Substantia nigra (tissue), 51 donors: ENCODE measurements at places on chromosomes 7 and 10.
A peak's percentile ranks its signal among the peaks of the same experiment; 100 is the strongest.

DNA sequence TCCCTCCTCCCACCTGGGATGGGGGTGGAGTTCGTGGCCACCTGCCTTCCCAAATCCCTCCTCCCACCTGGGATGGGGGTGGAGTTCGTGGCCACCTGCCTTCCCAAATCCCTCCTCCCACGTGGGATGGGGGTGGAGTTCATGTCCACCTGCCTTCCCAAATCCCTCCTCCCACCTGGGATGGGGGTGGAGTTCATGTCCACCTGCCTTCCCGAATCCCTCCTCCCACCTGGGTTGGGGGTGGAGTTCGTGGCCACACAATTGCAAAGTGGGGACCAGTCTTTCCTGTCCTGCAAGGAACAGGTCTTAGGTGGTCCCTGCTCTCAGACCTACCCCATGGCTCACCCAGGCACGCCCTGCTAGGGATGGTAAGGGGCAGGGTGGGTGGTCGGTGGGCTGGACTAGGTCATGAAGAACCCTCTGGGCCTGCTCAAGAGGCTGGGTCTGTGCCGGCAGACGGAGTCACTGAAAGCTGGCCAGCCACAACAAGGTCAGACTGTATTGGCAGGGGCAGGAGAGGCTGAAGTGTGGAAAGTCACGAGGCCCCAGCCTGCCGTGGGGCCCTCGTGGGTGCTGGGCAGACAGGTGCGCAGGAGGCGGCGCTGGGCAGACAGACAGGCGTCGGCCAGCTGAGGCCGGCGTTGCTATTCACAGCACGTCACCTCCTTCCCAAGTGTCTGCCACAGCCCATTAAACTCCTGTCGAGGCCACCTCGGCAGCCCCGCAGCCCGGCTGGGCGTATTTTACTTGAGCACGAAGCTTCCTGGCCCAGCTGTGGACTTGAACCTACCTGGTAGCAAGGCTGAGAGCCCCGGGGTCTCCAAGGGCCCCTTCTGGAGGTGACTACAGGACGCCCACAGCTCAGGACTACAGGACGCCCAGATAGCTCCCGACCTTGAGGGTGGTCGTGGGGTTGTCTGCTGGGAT lies 4.1 kb downstream of the KNDC1 start:
- DNase-seq = peak; percentile 38

DNA sequence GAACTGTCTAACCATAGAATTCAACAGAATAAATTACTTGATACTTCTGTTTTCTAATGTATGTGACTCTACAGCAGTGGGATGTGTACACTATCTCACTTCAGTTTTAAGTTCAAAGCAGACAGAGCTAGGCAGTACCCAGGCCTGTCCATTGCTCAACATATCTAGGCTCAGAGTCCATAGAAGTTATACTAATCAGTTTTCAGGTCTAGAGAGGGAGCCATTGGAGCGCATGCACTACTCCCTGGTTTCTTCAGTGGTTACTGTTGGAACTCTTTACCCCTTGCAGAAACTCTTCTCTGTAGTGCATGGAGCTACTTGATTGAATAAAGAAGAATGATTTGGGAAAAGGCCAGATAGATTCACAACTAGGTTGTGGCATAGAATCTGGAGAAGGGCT lies 4.4 kb downstream of the CD36 start:
- DNase-seq = no peak

DNA sequence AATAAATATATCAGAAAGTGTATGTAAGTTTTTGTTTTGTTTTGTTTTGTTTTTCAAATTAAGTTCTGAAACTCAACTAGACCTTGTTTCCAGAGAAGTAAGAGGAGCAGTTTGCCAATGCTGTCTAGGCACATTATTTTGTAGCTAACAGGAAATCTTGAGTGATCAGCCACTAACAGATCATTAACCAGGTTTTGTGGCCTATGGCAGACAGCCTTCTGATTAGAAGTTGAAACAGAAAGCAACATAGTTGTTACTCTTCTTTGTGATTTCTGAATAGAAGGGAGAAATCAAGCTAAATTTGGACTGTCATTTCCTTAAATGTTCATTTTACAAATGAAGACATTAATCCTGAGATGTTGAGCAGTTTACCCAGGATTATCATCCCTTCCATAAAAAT lies 142.6 kb downstream of the PLXDC2 start:
- no peak for DNase-seq

- no peak for DNase-seq
Measured at GRCh38 chr7:159193543-159194090, 49.0 kb upstream of the VIPR2 start.

DNA sequence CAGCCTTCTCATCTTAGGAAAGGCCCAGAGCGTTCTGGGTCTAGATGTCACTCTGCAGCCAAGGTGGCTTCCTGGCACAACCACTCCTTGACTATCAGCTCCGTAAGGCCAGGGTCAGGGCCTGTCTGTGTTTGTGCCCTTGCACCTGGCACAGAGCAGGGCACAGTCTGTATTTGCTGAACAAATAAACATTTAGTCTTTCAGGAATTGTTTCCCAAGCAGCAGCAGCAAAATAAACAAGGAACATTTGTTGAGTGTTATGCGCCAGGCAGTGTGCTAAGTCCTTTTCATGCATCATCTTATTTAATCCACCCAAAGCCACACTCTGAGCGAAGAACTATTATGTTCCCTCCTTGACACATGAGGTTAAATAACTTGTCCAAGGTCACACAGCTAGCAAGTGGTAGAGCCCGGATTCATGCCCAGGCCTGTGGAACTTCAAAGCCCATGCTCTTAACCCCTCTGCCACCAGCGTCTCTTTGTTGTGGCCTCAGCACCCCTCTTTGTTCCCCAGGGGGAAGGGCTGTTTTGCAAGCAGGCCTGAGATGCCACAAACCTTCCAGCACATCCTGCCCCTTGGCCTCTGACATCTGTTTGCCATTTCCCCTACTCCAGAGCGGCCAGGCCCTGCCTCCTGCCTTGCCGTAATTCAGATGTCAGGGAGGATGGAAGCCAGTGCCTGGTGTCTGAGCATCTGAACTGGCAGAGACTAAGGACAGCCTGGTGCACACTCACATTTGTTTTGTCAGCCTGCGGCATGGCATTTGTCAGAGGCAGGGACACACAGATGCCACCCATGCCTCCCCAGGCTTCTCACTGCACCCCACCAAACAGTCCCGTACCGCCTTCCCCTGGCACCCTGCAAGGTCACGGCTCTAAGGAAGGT lies 325.8 kb upstream of the ZMIZ1 start:
- no peak for DNase-seq

DNA sequence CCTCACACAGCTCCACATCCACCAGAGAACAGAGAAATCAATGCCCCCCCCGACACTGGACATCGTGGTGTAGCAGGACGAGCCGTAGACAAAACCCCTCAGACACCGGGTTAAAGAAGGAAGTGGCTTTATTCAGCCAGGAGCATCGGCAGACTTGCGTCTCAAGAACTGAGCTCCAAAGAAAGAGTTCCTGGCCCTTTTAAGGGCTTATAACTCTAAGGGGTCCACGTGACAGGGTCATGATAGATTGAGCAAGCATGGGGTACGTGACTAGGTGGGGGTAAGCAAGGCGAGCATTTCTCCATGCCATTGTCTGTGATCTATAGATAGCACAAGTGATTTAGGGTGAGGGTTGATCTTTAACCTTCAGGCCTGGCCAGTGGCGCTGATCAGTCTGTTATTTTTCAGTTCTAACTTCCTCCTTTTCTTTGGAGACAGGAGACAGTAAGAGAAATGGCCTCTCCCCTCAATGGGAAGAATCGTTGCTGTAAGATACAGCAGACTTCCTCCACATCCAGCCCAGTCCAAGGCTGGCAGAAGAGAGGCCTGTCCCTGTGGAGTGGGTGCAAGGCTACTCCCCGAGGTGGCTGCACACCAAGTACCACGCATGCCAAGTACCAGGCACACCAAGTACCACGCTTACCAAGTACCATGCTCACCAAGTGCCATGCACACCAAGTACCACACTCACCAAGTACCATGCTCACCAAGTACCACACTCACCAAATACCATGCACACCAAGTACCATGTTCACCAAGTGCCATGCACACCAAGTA lies 19.5 kb upstream of the PPP2R2D start:
- DNase-seq = no peak

- no peak for DNase-seq
Measured at GRCh38 chr10:51394039-51394438, 305.4 kb downstream of the CSTF2T start.

- no peak for DNase-seq
Measured at GRCh38 chr7:46745707-46746090, 824.6 kb upstream of the IGFBP3 start.

DNA sequence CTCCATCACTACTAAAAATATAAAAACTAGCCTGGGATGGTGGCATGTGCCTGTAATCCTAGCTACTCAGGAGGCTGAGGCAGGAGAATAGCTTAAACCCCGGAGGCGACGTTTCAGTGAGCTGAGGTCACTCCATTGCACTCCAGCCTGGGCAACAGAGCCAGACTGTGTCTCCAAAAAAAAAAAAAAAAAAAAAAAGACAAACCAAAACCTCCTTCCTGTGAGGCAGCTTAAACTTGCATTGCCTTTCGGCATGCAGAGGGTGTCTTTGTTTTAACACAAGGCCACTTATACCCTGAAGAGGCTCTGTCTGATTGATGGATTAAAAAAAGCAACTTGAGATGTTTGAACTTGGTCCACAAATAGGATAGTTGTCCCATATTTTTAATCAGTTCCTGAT lies 128.4 kb upstream of the RSU1 start:
- no peak for DNase-seq

DNA sequence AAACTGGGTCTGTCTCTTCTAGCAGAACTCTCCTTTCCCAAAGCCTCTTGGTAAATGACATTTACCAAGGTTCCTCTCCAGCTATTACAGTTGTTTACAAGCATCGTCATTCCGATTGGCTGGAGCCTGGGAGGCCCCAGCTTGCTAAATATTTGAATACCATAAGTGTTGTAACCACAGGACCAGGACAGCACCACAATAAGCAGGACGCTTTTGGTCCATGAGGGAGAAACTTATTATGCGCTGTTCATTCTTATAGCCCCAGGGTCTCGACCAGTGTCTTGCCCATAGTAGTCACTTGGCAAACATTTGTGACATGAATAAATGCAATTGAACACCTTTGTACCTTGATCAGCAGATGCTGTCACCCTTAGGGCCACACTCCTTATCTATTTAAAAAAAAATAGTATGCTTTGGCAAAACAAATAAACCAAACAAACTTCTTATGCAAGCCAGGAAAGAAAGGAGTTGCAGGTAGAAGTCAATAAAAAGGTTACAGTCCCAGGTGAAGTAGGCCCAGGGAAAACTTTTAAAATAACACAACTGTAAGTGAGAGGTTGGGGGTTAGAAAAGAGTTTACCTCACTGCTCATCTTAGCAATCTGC lies 32.8 kb downstream of the NRAP start:
- DNase-seq = no peak

DNA sequence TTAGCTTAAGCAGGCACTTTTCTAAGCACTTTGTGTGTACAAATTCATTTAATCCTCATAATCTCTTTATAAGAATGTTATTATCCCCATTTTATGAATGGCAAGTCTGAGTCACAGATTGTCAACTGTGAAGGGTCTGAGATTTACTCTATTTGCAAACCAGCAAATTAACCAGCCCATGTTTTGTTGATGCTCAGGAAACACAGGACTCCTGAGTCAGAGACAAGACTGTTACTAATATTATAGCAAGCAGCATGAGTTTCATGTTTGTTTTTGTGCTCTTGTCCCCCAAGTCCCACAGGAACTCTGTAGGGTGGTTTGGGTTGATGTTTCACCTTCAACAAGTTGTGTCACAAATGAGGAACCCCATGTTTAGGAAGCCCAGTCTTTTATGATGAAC lies 182.0 kb upstream of the PPP1R3A start:
- no peak for DNase-seq

DNA sequence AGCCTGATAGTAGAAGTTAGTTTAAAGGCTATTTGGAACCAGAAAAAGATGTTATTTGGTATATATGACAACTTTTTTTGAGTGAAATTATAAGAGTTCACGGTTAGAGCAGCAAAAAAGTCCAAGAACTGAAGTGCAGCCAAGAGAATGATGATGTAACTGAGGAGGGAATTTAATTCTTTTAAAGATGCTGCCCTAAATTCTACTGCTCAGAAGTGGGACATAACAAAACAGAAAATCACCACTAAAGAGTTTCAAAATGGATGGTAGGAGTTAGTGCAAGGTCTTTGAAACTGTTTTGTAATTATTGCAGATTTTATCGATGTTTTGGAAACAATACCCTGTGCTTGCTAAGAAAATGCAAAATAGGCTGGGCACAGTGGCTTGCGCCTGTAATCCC lies 6.5 kb downstream of the SAMD8 start:
- DNase-seq = no peak

DNA sequence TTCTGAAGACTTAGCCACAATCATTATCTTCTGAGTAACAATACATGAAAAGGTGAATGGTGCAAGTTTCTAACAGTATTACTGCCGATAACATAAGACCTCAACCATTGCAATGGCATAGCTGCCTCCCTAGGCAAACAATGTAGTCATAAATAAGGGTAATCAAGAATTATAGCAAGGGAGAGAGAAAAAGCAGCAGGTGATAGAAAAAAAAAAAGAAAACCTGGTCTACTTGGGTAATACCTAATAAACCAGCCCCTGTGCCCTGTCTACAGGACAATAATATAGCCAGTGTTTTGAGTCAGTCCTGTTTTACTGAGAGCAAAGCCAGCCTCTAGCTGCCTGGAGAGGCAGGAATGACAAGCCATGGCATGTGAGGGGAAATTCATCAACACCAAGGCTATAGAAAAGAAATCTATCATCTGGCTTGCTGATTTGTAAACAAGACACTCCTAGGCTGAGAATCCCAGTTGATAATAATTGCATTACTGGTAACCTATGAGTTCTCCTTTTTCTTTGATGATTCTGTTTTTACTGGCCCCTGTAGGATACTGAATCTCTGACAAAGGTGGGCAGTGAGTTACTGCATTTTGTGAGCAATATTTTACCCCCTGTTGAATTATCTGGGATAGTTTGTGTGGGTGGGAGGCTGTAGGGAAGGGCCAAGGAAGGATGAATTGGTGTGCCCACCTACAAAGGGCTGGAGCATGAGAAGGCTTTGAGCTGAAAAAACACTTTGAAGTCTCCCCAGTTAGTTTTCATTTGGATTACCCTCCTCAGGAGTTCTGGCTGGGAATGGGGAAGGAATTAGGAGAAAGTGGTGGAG lies 1.7 kb upstream of the WEE2 start:
- DNase-seq = no peak

DNA sequence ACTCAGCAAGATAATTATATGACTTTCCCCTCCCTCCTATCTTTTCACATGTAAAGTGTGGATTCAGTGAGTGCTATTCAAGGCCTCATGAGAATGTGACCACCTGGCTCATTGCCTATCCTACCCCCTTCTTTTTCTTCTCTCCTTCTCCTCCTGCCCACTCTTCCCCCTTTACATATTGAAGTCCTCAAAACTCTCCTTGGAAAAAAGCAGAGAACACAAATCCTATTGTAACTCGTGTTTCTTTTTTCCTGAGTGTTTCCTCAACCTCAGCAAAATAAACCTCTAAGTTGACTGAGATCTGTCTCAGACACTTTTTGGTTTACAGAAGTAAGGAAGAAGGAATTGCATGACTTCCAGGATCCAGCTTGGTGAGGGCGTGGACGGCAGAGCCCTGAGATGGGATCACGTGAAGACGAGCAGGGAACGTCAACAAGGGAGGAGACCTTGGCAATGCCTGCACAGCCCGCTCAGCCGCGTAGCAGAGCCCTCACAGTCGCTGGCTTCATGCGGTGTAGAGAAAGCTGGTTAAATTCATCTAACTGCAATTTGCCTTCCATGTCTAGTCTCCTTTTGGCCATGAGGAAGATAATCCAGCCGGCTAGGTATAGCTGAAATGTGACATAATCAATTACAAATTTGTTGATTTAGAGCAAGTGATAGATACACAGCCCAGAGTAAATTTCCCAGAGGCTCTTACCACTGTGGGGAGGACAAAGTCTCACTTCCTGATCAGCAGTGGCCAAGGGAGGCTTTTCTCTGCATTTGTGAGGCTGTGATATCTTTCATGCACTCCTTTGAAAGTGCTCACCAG lies 75.7 kb downstream of the LYZL2 start:
- no peak for DNase-seq

GRCh38 chr10:36325815-36326214 lies 683.7 kb upstream of the FZD8 start:
- no peak for DNase-seq
